ENCODE measurements at places on chromosomes 16 and 17.

DNA sequence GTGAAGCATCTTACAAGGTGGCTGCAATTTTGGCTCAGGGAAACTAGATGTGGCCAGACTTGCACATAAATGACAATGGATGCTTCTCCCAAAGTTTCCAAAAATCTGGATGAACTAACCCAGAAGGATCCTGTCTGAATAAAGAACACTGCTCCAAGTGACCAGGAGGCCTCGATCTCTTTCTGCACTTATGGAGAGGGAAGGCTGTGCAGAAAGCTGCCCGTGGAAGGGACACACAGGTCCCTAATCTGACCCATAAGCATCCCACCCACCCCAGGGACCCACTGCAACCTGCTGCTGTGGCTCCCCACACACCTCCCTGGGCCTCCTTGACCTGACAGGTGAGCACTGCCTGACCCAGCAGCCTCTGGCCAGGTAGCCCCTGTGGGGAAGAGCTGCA, 74.6 kb upstream of the SEC14L1 start:
- no peak for DNase-seq

DNA sequence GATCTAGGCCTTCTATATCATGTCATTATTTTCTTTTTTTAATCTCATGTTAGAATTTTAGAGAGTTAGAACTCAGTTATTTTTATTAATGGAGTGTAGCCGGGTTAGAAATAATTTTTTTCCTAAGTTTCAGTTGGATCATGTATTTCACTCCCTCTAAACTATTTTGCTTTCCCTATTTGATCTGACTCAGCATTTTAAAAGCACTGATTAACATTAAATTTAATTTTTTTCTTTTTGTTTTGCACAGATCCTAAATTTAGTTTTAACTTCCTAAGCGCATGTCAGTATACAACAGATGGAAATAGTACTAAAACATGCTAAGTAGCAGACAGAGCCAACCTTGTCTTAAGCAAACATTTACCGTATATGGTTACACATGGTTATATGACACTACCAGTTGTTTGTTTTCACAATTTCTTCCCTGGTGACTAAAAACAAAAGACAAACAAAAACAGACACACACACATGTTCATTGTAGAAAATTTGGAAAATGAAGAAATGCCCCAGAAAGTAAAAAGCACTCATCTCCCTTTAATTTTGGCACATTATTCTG, 33.6 kb upstream of the RAB11FIP4 start:
- DNase-seq, result no peak

DNA sequence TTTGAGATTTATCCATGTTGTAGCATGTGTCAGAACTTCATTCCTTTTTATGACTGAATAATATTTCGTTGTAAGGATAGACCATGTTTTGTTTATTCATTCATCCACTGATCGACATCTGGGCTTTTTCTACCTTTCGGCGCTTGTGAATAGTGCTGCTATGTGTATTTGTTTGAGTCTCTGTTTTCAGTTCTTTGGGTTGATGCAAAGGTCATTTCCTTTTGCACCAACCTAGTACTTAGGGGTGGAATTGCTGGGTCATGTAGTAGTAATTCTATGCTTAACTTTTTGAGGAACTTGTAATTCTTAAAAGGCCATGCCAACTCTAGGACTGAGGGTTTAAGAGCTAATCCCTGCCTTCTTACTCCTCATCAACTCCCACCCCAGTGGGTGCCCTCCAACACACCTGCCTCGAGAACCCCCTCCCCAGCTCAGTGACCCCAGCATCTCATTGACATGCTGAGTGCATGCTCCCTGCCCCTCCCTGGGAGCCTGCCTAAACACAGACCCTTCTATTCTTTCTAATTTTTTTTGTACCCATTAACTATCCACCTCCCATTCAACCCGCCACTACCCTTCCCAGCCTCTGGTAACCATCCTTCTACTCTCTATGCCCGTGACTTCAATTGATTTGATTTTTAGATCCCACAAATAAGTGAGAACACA, 51.2 kb downstream of the ABAT start:
- no peak for DNase-seq

DNA sequence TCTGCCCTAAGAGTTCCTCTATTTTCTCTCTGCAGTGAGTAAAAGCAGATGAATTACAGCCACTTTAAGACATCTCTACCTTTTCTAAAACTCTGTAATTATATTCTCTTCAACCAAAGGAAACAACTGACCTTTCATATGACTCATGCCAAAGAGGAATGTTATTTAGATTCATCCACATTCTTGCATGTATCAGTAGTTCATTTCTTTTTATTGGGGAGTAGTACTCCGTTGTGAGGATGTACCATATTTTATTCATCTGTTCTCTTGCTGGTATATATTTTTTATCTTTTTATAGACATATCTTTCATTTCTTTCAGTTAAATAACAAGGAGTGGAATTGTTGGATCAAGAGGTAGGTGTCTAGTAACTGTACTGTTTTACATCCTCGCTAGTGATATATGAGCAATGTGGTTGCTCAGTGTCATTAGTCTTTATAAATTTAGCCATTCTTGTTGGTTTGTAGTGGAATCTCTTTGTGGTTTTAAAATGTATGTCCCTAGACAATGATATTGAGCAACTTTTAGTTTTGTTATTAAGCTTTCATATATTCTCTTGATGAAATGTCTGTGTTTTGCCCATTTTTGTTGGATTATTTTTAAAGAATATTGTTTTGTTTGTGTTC, 7.8 kb upstream of the MYH8 start:
- no peak for DNase-seq

DNA sequence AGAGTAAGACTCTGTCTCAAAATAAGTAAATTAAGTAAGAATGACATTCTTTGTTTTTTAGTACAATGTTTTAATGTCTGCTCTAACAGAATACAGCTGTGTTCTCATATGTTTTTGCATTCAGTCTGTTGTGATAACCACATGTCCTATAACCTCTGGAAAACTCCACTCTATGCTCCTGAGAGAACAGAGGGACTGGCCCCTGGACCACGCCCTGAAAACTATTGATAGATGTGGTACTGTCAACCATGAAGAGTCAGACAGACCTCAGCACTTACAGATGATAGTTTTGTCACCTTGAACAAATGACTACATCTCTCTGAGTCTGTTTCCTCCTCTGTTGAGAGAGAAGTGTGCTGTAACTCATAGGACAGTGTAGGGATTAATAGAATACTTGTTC, 7.9 kb downstream of the SUPT6H start:
- DNase-seq, result no peak

- DNase-seq, result no peak
Observed at GRCh38 chr16:87360862-87361610, 22.5 kb downstream of the FBXO31 start.

DNA sequence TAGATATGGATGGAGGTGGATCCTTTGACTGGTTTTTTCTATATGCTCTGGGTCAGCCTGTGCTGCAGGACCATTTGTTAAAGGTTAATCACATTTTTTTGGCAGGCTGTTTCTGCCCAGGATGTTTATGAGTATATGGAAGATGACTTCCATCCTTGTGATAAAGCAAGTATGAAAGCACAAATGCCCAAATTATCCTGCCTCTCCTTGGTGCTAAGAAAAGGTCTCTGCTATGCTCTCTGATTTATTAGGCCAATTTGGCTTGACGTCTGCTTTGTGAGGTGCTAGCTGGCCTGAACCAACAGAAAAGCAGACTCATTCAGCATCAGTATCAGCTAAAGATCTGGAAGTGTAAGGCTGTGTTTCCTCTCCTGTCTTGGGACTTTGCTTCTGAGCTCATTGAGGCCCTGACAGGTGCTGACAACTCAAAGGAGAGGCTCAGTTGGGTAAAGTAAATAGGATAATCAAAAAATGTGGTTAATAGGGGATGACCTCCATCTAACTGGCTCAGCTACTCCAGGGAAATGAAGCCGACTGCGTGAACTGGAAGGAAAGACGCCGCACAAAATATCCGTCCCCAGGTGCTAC, 15.2 kb downstream of the ANKRD40 start:
- DNase-seq, result no peak

DNA sequence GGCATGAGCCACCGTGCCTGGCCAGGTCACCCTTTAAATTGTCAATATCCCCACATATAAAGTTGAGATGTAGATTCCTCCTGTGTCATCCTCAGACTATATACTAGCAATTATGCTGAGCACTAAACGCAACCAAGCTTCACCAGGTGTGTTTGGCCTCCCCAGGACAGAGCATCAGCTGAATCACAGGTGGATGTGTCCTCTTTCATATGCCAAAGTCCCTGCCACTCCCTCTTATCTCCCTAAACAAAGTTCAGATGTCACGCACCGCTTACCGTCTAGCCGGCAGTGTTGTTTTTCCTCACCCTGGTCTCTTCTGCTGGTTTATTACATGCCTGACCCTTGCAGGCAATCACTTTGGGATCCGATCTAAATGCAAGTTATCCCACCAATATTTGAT, 43.8 kb upstream of the ARHGAP44 start:
- no peak for DNase-seq

GRCh38 chr17:46805771-46806170, 12.7 kb downstream of the WNT3 start:
- DNase-seq, result no peak
